ENCODE measurements at places on chromosomes 12 and 14.
A peak's percentile ranks its signal among the peaks of the same experiment; 100 is the strongest.

DNA sequence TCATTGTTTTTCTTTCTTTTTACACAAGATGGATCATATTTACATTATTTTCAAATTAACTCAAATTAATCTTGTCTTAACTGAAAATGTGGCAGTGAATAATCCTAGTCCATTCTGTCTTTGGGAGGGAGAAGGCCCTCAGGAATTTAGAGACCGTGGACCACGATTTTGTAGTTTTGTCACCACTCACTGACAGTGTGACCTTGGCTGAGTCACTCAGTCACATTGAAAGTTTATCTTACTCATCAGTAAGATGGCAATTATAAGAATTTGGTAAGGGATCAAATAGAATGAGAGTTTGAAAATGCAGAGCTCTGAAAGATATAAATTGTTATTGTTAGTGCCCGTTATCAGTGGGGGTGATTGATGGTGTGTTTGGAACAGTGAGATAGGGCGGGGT, 16.4 kb downstream of the FOXJ2 start:
- no peak for DNase-seq

- DNase-seq, result peak; percentile 81
Observed at GRCh38 chr14:101843665-101844064, 82.2 kb downstream of the PPP2R5C start.

DNA sequence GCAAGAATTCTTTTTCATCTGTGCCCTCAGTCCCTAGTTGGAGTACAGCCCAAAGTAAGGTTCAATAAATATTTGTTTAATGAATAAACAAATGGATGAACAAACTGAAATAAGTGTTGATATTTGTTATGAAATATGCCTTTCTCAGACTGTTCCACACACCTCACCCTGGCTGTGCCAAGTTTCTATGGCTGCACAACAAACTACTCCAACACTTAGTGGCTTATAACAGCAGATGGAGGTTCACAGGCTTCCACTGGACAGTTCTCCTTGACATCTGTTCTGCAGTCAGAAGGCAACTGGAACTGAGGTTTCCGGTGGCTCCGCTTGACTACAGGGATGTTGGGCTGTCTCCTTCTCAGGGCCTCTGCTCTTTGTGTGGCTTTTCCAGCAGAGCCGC, 197.1 kb downstream of the RGS6 start:
- no peak for DNase-seq

DNA sequence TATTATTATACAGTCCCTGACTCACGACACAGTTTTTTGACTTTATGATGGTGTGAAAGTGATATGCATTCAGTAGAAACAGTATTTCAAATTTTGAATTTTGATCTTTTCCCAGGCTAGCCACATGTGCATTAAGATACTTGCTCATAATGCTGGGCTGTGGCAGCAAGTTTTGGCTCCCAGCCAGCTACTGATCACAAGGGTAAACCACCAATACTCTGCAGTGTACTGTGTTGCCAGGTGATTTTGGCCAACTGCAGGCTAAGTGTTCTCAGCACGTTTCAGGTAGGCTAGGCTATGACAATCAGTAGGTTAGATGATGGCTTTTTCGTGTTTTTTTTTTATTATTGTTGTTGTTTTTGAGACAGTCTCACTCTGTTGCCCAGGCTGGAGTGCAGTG, 69.4 kb upstream of the ACTN1 start:
- no peak for DNase-seq

DNA sequence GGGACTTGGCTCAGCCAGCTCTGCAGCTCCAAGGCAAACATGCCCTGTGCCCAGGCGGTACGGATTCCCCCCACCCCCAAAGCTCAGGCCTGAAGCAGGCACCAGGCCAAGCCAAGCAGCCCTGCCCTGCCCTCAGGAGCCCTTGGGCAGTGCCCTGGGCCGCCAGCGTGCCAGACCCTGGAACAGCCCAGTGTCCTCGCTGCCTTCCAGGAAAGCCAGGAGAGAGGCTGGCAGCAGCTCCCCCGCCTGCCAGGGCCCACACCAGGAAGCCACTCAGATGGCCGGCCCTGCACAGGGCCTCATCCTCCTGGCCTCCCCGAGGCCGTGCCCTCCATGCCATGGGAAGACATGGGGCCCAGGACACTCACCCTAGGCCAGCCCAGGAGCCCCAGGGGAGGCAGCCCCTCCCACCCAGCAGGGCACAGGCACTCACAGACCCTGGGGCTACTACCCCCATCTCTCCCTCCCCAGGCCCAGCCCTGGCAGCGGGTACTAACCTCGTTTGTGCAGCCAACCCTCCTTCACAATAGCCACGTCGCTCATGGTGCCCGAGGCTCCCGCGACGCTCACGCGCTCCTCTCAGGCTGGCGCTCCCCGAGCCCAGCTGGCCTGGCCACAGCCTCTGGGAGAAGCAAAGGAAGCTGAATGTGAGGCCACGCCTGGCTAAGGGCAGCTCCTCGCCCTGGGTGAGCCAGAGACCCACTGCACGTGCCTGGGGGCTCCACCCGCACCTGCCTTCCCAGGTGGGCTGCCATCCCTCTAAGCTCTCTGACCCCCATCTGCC, 3.3 kb downstream of the AKT1 start:
- DNase-seq, result no peak

DNA sequence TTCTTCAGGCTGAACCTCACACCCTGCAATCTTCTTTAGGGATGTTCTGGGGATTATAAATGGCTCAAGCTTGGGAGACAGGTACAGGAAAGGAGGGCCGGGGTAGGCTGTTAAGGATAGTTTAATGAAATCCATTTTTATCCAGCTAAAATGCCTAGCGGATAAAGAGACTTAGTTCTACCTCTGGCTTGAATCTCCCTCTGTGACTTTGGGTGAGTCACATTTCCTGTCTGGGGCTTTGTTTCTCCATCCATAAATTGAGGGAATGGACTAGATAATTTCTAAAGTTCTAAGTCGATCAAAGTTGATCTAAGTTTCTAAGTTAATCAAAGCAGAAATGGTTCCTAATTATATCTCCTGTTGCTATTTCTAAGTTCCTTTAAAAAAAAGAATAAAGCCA, 319.6 kb upstream of the E2F7 start:
- DNase-seq, result no peak

- DNase-seq, result no peak
Observed at GRCh38 chr12:3398196-3398789, 92.7 kb upstream of the PRMT8 start.
